ENCODE measurements at places on chromosomes 1 and 21. TPM values are rescaled to one million over a fixed set of nuclear protein-coding genes. Genes with fewer than 3 reads are reported as not detected.

The CFHR5 gene
- not detected for total RNA-seq

The GOLT1A gene
- not detected for total RNA-seq

The KLHDC8A gene
- 0.31 TPM for total RNA-seq

The SLC35F3 gene
- total RNA-seq = not detected

All from left cardiac atrium (tissue), 4 donors.